Muscle of leg (tissue), 16 donors: ENCODE measurements at places on chromosomes 16 and 17.

GRCh38 chr17:80146121-80147034, 550 bp downstream of the EIF4A3 start:
- peak; percentile 59 for DNase-seq

- no peak for DNase-seq
Measured at GRCh38 chr17:32998887-32999228, 7.2 kb downstream of the SPACA3 start.

GRCh38 chr17:58626905-58627304, 64.9 kb downstream of the TEX14 start:
- DNase-seq = peak; percentile 46

DNA sequence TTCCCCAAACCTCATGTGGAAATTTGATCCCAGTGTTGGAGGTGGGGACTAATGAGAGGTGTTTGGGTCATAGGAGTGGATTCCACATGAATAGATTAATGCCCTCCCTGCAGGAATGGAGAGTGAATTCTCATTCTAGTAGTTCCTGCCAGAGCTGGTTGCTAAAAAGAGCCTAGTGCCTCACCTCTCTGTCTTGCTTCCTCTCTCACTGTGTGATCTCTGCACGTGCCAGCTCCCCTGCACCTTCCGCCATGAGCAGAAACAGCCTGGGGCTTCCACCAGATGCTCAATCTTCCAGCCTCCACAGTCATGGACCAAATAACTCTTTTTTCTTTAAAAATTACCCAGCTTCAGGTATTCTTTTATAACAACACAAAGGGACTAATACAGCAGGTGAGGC, 72.9 kb upstream of the CLEC3A start:
- no peak for DNase-seq

DNA sequence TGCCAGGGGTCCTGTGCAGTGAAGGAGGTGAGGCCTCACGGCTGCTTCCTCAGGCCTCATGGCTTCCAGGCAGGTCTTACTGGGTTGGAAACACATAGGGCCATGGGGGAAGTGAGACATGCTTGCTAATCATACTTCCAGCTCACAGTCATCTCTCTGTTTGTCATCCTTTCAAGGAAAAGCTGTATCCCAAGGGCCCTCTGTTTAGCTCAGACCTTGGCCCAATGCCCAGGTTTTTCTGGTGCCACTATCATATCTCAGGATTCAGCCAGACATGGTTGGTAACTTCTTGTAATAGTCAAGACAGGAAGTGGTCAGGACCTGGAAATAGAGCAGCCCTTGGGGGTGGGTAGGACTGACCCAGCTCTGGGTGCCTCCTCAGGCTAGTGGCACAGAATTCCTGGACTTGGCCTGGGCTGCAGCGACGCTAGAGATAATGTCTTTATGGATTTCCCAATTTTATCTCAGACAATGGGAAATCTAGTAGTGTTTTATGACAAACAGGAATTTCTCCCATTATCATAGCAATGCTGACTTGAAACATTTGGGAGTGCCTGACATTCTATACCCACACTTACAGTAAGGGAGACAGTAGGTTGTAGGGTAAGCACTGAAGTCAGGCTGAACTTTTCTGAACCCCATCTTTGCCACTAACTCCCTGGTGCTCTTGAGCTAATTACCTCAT, 13.5 kb upstream of the ITGB3 start:
- DNase-seq = peak; percentile 85

GRCh38 chr17:45218895-45219661, 2.6 kb upstream of the FMNL1 start:
- DNase-seq = peak; percentile 94

GRCh38 chr17:41360296-41360995, 9.2 kb downstream of the KRT33B start:
- no peak for DNase-seq

DNA sequence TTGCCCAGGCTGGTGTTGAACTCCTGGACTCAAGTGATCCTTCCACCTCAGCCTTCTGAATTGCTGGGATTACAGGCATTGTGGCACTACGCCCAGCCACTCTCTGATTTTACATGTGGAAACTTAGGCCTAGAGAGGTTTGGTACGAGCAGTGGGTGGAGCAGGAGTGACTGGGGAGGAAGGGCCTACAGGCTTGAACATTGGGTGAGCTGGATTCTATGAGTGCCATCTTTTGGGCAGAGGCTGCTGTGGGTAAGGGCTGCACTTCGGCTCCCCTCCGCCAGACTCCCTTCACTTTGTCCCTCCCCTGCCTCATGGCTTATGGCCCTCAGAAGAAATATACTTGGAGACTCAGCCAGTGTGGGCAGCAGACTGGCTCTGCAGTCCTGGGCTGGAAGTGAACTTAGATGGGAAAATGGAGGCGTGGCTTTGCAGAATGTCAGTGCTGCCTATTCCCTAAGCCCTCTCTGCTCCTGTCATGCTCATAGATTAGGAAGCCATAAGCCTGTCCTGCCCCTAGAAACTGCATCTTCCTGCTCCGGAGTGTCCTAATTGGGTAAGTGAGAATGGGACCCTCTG, 9.5 kb upstream of the MRC2 start:
- DNase-seq = peak; percentile 80

GRCh38 chr16:89707695-89708094, 6.2 kb upstream of the SPATA2L start:
- DNase-seq = no peak

DNA sequence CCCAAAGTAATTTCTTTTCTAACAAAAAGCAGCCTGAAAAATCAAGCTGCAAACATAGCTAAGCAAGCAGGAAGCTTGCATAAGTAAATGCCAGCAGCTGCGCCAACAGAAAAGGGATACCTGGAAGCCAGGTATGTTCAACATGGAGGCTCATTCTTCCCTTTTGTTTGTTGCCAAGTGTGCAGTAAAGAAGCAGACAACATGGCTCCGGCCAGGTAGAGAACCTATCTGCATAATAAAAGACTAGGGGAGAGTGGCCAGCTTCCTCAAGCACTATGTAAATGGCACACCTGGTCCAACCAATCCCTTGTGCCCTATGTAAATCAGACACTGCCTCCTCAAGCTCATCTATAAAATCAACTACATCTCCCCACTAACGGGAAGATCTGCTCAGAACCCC, 1407.0 kb downstream of the CDH11 start:
- DNase-seq = no peak

- DNase-seq = peak; percentile 78
Measured at GRCh38 chr16:64397945-64398508, 723.8 kb downstream of the CDH11 start.

GRCh38 chr16:68444056-68444657, 4.2 kb downstream of the SMPD3 start:
- DNase-seq = peak; percentile 53

- no peak for DNase-seq
Measured at GRCh38 chr17:72351365-72351764, 230.5 kb downstream of the SOX9 start.

DNA sequence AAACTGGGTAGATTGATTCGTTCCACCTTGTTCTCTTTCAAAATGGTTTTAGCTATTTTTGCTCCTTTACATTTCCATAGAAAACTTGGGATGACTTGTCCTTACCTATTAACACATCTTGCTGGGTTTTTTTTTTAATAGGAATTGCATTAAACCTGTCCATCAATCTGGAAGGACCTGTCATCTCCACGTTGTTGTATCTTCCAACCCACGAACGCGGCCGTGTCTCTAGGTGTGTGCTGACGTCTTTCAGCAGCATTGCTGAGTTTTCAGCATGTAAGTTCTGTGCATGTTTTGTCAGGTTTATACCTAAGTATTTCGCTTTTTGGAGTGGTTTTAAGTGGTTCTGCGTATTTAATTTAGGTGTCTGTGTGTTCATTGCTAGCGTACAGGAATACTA, 60.4 kb upstream of the GNG13 start:
- DNase-seq = no peak

DNA sequence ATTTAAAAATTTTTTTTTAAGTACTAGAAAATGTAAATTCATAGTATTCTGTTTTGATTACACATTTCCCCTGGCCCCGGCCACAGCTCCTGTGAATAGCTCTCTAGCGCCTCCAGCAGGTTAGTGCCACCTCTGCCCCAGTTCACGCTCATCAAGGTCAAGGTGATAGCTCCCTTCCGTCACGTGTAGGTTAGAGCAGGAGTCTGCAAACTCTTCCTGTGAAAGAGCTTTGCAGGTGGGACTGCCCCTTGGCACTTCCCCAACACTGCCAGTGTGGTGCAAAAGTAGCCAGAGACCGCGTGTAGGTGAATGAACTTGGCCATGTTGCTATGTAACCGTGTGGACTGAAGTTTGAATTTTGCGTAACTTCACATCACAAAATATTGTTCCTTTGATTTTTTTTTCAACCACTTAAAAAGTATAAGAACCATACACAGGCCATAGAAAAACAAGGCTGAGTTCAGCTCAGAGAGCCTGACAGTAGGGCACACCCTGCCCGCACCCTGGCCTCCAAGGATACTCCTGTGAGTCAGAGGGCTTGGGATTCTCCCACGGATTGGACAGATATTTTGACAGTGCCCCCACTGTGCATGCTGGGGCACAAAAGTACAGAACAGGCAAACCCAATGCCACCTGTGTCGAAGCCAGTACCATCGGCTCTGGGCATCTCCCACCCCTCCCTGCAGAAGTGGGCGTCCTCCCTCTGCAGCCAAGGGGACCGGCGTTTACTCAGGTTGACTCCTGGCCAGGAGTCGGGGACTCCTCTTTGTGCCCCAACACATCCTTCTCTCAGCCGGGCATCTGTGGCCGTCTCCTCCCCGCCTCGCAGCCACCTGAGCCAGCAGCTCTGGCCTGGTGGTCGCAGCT, 92.0 kb upstream of the CHMP6 start:
- no peak for DNase-seq

GRCh38 chr16:3075523-3075915, 10.1 kb downstream of the IL32 start:
- DNase-seq = peak; percentile 75

DNA sequence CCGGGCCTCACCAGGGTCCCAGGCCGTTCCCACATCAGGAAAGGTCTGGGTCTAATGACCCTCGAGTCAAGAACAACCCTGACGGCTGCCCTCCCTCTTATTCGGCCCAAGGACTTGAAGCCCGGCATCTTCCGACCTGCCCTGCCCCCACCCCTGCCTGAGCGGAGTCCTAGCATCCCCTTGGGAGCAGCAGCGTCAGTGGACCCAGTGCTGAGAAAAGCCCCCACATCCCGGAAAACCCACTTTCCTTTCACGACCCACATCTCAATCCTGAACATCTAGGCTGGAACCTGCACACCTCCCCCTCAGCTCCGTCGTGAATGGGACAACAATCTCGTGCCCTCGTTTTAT, 769 bp downstream of the TMEM88 start:
- DNase-seq = no peak

- DNase-seq = peak; percentile 77
Measured at GRCh38 chr16:19598805-19599510, 43.5 kb downstream of the VPS35L start.

DNA sequence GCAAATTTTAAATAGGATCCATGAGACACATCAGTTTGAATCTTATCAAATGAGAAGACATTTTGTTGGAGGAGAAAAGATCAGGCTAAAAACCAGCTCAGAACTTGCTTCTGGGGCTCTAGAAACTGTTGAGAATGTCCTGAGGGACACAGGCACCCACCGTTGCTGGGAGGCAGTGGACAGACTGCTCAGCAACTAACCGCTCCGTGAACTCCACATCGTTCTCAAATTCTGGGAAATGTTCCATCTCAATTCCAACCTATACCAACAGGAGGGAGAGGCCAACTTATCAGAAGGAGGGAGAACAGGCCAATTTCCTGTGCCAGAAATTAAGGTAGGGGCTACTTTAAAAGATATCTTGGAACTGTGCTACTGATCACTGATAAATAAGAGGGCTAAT, 8.3 kb downstream of the TAT start:
- DNase-seq = peak; percentile 2

GRCh38 chr17:4167786-4168185, 24.8 kb downstream of the CYB5D2 start:
- no peak for DNase-seq

DNA sequence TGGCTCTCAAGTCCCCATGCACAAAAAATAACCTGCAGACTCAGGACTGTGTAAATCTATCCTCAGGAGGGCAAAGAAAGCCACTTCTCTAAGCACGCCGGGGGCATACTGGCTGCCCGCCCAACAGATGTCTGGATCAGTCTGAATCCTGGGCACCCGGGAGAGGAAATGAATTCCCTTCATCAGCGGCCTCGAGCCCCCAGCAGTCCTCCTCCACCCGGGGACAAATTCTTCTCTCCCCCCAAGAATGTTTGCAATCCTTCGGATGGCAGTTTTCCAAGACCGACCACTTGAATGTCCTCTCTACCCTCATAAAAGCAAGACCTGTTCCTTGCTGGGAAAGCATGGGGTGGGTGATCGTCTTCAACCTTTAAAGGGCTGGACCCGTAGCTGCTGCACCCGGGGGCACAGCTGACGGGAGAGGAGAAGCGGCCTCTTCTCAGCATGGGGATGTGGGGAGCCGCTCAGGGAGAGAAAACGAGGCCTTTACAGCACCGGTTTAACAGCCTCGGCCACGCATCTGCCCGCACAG, 9.4 kb upstream of the MAP2K3 start:
- peak; percentile 82 for DNase-seq

- DNase-seq = no peak
Measured at GRCh38 chr16:11651796-11652195, 16.5 kb upstream of the SNN start.

GRCh38 chr17:50063561-50064252, 7.8 kb downstream of the ITGA3 start:
- DNase-seq = no peak

DNA sequence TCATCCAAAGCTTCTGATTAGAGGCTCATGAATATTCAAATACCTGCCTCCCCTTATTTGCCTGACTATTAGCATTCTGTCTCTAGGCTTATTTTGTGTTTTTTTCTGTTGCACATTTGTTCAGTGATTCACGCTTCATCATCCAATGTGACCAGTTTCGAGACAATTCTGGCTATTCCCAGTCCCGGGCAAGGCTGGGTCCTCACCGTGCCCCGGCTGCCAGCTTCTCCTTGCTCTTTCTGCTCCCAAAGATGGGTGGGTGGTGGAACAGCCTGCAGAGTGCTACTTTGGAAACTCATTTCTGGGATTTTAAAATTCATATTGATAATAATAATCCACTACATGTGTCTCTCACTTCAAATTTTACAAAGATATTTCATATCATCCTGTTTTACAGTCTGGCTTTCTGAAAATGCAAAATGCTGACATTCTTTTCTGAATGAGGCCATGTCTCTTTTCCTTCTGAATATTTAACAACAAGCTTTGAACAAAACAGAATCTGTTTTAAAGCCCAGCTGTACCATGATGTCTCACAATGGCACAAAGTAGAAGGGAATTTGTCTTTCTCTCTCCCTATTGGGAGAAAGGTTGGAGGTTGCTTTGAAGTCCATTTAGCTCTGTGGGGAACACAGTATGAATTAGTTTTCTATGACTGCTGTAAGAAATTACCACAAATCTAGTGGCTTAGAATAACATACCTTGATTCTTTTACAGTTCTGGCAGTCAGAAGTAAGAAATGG, 116.9 kb upstream of the CDH13 start:
- DNase-seq = no peak
